T-helper 9 cell (primary cell): ENCODE measurements at places on chromosomes 1 and 21.
A peak's percentile ranks its signal among the peaks of the same experiment; 100 is the strongest.

DNA sequence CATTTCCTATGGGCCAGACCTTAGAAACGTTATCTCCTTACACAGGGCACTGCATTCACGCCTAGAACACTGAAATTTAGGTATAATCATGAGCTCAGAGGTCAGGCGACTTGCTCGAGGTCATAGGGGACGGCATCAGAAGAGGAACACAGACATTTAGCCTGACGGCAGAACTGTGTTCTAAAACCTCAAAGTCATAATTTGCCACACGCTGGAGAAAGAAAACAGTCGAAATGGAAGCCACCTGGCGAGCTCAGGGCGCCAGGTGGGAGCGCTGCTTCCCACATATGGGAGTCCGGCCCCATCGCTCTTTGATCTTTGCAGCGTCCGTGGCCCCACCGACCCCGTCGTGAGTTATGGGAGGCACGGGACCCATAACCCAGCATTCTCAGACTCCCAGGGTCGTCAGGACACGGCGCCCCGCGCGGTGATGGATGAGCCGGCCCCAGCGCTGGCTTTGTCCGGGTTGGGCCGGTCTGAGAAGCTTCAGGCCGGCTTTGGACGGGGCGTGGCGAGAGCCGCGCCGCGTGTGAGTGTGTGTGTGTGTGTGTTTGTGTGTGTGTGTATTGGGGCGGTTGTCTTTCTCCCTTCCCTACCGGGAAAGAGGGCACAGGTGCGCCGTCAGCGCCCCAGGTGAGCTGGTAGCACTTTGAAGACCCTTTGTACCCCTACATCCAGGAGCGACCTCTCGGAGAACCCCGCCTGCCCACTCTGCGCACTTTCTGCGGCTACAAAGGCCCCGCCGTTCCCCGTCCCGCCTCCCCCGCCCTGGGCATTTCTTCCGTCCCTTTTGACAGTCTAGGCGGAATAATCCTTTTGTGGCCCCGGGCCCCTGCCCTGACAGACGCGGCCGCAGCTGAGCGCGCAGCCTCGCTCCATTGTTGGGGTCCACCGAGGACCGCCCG lies 861 bp upstream of the DRAXIN start:
- DNase-seq = no peak

- DNase-seq = no peak
These were observed 15.0 kb downstream of the MATN1 start for GRCh38 chr1:30708361-30708728.

GRCh38 chr21:40671716-40672115 lies 175.2 kb downstream of the DSCAM start:
- DNase-seq = no peak

GRCh38 chr1:231124746-231125145 lies 37.1 kb upstream of the TRIM67 start:
- DNase-seq = no peak

DNA sequence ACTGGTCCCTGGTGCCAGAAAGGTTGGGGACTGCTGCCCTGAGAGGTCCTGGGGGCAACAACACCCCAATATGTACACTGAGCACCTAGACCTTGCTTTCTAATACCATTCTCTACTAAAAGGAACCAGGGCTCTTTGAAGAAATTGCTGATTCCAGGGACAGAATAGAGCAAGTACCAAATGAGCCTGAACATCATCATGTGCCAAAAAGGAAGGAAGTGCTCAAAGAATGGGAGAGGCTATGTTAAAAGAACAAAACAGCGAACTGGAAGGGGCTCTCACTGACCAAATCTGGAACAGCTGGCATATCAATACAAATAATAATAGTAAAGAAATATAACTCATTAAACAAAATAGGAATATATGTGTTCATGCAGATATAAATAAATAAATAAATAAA lies 50.8 kb downstream of the PIK3R3 start:
- DNase-seq = no peak

DNA sequence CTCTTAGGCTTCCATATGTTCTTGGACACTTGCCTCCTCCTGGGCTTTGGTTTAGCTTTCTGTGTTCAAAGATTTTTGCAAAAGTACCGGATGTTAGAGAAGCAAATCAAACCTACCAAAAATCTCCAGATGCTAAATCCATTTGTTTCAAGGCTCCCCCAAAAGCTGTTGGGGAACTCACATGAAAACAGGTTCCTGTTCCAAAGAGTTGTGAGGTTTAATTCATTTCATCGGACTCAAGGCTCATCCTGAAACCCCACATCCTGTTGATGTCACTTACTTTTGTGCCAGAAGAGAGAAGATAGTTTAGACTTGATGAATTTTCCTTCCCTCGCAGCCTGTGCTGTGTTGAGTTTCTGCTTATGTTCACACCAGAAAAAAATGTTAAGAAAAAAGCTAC lies 41.7 kb upstream of the RXRG start:
- no peak for DNase-seq

DNA sequence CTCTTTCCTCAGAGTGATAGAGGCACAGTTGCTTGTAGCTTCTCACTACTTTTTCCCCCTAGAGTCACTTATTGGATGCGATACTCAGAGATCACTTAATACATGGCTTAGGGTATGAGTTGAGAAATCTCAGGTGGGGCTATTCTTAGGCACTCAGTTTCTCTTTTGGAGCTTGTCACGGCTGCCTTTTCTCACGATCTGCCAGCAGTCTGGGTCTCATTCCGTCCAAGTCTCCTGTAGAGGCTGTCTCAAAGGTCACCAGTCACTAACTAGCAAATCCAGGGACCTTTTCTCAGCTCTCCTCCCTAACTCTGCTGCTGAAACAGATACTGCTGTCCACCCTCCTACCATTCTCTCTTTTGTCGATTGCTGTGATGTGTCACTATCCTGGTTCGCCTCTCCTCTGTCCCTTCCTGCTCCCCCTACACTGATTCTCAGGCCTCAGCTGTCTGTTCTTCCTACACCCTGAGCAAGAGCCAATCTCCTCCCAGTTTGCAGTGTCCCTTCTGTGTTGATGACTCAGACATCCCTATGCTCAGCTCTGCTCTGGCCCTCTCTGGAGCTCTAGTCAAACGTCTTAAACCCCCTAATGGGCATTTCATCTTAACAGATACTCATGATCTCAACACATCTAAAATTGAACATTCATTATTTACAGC lies 12.4 kb downstream of the ATP1A2 start:
- DNase-seq = no peak

GRCh38 chr1:111515291-111516004 lies 12.0 kb upstream of the ADORA3 start:
- DNase-seq = no peak

GRCh38 chr1:156164125-156164831 lies 10.9 kb downstream of the SEMA4A start:
- no peak for DNase-seq

DNA sequence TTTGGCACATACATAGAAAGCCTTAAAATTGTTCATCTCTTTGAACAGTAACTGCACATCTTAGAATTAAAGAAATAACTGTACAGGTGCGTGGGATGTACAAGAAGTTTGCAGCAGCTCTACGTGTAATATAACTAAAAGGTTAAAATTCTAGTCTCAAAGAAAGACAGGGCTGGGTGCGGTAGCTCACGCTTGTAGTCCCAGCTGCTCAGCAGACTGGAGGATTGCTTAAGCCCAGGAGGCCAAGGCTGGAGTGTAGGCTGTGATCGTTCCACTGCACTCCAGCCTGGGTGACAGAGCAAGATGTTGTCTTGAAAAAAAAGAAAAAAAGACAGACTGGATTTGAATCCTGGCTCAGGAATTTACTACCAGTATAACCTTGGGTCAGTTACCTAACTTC lies 13.4 kb downstream of the PARP1 start:
- DNase-seq = no peak

DNA sequence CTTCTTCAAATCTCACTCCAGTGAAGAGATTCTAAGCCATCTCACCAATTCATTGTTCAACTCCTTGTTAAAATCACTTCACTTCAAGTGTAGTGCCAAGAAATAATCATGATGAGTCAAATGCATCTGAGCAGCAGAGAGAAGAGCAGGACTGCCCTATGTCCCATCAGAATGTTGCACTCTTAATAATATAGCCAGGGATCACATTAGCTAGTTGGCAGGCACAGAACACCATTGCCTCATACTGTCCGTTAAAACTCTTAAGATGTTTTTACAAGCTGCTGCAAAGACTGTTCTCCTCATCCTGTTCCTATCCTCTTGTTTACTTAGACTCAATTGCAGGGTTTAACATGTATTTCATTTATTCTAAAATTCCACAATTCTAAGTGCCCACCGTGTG lies 432.9 kb downstream of the PLPP3 start:
- DNase-seq = no peak

GRCh38 chr1:11617314-11617713 lies 36.9 kb downstream of the FBXO2 start:
- no peak for DNase-seq

- no peak for DNase-seq
These were observed 122.3 kb downstream of the XCL2 start for GRCh38 chr1:168421399-168422004.

GRCh38 chr1:232951180-232951579 lies 769 bp downstream of the NTPCR start:
- no peak for DNase-seq

- peak; percentile 78 for DNase-seq
These were observed at the start of gene CCSAP for GRCh38 chr1:229342656-229343569. TSS of gene CCSAP (minus strand) at chr1:229343047. CDS start at chr1:229342465, 582 bp downstream.

DNA sequence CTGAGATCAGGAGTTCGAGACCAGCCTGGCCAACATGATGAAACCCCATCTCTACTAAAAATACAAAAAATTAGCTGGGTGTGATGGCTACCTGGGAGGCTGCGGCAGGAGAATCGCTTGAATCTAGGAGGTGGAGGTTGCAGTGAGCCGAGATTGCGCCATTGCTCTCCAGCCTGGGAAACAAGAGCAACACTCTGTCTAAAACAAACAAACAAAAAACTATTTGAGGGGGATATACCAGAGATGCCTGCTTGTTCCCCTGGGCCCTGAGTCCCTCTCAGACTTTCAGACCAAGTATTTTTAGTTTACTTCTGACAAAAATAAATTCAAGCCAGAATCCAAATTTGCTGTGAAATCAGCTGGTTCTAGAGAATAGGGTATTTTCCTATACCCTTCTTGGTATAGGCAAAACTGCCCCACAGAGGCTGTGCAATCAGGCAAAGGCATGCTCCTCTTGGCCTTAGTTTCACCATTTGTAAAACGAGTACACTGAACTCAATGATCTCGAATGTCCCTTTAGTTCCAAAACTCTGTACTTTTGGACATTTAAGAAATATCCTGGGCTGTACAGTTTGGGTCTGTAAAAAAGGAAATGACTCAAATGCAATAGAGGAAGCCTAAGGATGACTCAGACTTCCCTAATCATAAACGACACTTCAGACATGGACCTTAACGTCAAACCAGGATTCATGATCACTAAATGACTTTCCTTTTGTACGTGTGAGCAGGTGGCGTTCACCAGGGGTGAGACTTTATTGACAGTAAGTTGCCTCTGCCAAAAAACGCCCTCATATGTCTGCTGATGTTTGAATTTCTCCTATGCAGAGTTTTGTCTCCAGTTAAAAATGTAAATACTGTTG lies 16.1 kb downstream of the ENSA start:
- peak; percentile 29 for DNase-seq

- no peak for DNase-seq
These were observed 128.6 kb upstream of the COL6A1 start for GRCh38 chr21:45852886-45853400.

GRCh38 chr1:21264898-21265297 lies 25.4 kb downstream of the ECE1 start:
- DNase-seq = no peak

- DNase-seq = no peak
These were observed 307.4 kb upstream of the POU3F1 start for GRCh38 chr1:38353956-38354355.

DNA sequence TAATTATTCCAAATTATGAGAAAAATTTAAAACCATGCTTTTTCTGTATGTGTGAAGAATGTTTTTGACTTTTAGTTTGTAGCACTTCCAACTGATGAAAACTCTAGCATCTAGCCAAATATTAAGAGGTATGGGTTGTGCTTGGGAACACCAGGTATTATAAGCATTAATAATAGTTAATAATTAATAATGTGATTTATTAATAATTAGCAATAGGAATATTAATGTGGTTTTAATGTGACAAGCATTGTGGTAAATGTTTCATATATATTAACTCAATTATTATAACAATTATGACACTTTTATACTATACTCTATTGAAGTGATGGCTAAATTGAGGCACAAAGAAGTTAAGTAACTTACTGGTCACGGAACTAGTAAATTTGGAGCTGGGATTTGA lies 7.9 kb downstream of the SLC30A7 start:
- no peak for DNase-seq

DNA sequence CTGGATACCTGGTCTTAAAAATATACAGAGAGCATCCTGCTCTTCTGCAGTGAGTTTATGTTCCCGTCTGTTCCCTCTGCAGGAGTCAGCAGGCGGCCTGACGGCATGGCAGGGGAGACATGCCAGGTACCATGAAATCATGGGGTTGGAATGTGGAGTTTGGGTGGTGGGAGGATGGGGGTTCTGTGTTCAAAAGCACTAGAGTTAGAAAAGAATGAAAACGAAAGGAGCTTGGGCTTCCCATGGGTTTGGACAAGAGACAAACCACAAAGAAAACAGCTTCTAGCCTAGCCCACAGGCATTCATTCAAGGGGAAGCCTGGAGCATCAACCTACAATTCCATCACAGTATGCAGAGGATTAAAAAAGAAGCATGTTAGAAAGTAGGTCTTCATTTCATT lies 59.9 kb downstream of the WARS2 start:
- no peak for DNase-seq

DNA sequence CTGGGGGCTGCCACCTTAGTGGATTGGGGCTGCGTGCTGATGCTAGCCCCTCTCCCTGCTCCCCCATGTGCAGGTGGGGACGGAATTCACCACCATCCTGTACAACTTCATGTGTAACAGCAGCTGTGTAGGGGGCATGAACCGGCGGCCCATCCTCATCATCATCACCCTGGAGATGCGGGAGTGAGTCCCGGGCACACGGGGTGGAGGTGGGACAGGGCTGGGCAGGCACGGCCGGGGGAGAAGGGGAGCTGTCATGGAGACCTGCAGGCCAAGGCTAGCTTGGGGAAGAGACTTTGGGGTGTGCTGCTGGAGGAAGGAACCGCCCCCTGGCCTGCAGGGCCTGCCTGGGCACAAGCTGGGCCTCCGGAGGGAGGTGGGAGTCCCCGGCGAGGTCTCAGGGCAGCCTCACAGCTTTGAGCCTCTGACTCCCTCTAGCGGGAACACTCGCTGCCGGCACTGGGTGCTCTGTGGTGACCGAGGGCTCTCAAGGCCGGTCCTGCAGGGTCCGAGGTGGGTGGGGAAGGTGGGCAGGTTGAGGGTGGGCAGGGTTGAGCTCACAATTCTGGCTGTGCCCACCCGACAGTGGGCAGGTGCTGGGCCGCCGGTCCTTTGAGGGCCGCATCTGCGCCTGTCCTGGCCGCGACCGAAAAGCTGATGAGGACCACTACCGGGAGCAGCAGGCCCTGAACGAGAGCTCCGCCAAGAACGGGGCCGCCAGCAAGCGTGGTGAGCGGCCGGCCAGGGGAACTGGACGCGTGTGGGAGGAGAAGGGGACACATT lies 25.0 kb upstream of the CCDC27 start:
- no peak for DNase-seq

- no peak for DNase-seq
These were observed 369.5 kb downstream of the SEC16B start for GRCh38 chr1:177600321-177600720.

DNA sequence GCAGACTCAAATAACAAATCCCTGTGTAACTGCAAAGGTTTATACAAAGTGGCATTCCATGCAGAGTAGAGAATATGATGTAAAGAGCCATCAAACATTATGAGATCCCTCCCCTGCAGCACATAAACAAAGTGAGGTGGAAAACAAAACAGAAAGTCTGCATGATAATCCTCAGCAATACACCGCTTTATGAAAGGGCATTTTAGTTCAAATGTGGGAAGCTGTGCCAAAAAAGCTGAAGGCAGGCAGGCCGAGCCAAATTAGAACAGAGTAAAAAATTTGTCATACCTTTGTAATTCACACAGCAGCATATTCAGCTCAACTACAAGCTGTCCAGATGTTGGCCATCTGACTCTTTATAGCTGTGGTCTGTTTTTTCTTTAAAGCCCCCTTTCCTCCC lies 113.5 kb downstream of the LHX9 start:
- no peak for DNase-seq
